ENCODE measurements at places on chromosomes 1 and 21.

DNA sequence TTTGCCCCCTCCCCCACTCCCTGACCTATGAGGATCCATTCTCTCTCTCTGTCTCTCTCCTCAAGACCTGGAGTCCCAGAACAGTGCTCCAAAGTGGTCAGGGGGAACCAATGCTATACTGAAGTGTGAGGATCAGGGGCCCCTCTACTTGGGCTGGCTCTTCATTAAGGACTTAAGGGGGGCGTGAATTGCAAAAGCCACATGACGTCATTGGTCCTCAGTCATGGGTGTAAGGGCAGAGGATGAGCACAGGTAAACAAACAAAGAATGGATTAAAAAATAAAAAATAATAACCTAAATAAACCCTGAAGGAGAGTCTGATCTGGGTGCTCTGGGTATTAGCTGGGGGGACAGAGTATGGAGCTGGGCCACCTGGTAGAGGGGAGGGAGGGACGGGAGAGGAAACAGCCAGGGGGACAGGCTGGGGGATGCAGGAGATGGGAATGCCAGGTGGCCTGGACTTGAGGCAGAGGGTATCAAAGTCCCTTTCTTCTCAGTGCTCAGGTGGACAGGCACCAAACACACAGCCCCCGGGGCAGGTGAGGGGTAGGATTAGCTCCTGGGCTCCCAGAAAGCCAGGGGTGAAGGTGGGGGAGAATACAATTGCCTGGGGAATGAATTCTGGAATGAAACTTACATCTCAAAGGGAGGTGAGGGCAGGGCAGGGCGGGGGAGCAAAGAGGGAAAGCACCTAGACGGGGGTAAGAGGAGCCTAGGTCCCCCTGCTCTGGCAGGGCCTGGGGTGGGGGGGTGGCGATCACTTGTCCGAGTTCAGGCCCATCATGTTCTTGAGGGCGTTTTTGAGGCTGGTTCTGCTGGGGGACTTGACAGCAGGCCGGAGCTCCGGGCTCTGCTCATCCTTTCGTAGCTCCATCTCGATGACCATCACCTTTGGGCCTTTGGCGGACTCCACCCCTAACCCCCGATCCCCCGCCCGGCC lies 4.6 kb downstream of the MPZ start:
- DNase-seq: no peak

- no peak for DNase-seq
These were observed 18.5 kb downstream of the SLC66A1 start for GRCh38 chr1:19330449-19331135.

- no peak for DNase-seq
These were observed 32.7 kb downstream of the TRIM11 start for GRCh38 chr1:228373681-228374571.

- DNase-seq: no peak
These were observed 9.2 kb downstream of the IL12RB2 start for GRCh38 chr1:67316918-67317317.

DNA sequence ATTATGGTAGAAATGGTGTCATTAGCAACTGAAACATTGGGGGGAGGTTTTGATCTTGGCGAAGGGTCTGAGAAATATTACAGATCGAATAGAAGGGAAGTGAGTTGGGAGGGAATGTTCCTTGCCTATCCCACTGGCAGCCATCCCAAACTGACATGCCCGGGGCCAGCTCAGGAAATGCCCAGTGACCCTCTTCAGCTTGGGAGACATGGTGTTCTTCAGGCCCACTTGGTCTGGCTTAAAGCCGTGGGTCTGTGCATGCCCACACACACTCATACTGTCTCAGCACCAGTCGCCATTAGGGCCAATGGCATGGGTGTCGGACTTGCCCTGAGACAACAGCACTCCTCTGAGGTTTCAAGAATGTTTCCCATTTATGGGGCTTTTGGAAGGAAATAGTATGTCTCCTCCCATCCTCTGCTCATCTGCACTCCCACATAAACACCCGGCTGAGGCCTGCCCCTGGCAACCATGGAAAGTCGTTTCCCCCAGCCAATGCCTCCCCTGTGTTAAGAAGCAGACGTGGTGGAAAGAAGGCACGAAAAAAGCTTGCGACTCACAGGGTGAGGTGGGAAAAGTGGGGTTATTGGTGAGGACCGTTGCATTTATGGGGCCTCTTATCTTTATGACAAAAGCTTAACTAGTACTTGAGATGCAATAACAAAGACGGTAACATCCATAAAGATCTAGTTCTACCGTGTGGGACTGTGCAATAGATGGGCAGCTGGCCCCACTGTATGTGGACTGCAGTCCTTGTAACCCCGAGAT lies 2.0 kb downstream of the RNF186 start:
- DNase-seq: no peak

DNA sequence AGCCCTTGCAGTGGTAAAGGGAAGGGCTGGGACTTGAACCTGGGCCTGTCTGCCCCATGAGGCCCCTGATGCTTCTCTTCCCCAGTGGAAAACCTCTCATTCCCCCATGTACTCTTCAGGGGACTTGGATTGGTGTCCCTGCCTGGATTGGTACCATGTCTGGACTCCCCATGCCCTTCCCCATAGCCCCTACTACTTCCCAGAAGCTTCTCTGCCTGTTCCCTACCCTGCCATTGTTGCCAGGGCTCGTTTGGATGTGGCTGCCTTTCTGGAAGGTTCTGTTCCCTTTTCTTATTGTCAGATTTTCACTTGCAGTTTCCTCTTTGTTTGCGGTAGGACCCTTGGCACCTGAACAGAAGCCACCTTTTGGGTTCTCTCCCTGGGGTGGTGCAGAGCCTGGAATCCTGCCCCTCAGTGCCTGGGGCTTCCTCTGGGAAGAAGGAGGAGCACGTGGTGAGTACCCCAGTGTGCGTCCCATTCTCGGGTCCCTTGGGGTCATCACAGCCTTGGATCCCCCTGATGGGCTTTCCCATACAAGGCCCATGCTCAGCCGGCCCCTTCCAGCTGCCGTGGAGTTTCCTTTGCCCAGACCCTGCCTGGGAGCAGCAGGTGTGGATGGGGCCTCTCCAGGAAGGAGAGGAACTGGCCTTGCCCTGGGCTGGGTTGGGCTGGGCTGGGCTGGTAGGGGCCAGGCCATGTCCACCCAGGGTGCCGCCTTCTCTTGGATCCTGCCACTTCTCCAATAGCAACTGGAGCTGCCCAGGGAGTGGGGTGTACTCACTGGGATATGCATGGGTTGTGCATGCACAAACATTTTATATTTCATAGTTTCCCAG lies 281.1 kb downstream of the PTPRU start:
- no peak for DNase-seq

GRCh38 chr1:205144751-205145150 lies 23.0 kb upstream of the RBBP5 start:
- DNase-seq: peak; percentile 40

- DNase-seq: no peak
These were observed 38.5 kb upstream of the SGIP1 start for GRCh38 chr1:66495495-66495894.

GRCh38 chr21:10521091-10521598 lies at the start of gene TPTE:
Gene TPTE, plus strand, starts transcription at chr21:10521583. Its CDS starts 17,141 bp downstream, at chr21:10538724.
- DNase-seq: no peak

DNA sequence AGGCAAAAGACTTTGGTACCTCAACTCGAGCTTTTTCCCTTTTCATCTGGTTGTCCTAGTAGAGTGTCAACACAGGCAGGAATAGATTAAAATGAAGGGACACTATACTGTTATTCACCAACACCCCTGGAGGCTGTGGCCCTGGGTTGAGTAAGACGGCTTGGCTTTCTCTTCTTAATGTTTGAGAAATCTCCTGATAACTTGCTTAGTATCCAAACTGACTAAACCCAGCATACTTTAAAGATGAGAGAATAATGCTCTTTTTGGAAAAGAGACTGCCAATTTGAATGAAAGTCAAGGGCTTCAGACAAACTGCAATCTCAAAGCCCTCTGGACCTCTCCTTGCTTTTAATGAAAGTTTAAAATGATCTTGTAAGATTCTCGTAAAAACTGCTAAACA lies 2.6 kb upstream of the SLC30A1 start:
- DNase-seq: no peak

- no peak for DNase-seq
These were observed 10.1 kb downstream of the GNG4 start for GRCh38 chr1:235639226-235640205.

- DNase-seq: no peak
These were observed 5.4 kb upstream of the PRDM16 start for GRCh38 chr1:3063379-3064295.
